ENCODE measurements at places on chromosomes 5 and 9. TPM values are rescaled to one million over a fixed set of nuclear protein-coding genes. Genes with fewer than 3 reads are reported as not detected.
A peak's percentile ranks its signal among the peaks of the same experiment; 100 is the strongest.

- no peak for DNase-seq
These were observed 2.3 kb upstream of the ADAMTS2 start for GRCh38 chr5:179347581-179347980.

IGIP gene
- 4.1 TPM for polyA plus RNA-seq

SLIT3 gene
- polyA plus RNA-seq: 6.8 TPM

DNA sequence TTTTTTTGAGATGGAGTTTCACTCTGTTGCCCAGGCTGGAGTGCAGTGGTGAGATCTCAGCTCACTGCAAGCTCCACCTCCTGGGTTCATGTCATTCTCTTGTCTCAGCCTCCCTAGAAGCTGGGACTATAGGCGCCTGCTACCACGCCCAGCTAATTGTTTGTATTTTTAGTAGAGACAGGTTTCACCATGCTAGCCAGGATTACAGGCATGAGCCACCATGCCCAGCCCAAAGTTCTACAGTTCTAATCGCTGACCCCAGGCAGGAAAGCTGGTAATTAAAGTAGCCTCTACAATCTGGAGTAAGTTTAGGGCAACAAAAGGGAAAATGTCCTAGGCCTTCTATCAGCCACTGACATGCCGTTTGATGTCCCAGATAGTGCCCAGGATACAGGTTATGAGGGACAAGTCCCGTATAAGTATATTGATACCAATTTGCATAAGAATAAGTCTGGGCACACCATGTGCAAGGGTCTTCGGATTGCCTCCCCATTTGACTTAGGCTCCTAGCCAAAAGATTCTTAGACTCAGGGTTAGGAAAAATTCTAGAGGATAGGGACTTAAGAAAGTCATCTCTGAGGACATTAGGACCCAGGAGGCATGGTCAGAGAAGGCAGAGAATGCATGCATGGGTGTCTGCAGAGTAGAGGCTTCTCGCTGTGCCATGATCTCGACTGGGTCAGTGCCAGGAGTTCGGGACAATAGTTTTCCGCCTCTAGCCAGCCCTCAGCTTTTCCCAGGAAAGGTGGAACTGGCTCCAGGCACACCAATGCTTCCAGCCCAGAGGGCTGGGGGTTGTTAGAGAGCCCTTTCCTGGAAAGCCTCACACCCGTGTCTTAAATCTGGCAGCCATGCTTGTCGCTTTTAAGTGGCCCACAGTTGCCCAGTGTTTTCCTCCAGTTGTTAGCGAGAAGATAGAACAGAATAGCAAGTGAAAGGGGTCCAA is 1111.1 kb downstream of the TAF11L14 start:
- no peak for DNase-seq

DNA sequence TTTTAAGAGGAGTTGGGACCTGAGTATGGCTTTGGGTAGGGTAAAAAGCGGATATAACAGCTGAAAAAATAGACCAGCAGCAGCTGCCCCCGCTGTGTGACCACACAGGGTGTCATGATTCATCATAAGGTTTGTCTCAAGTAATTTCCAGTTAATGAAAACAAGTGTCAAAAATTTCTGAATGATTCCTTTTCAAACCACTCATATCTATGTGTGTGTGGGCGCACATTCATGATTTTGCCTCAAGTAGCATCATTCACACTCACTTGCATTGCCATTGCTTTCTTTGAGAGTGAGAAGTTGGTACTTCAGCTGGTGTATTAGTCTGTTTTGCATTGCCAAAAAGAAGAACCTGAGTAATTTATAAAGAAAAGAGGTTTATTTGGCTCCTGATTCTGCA is 12.1 kb upstream of the TNFAIP8 start:
- no peak for DNase-seq

WHRN gene
- 1.8 TPM for polyA plus RNA-seq

KIF27 gene
- 7.2 TPM for polyA plus RNA-seq

DNA sequence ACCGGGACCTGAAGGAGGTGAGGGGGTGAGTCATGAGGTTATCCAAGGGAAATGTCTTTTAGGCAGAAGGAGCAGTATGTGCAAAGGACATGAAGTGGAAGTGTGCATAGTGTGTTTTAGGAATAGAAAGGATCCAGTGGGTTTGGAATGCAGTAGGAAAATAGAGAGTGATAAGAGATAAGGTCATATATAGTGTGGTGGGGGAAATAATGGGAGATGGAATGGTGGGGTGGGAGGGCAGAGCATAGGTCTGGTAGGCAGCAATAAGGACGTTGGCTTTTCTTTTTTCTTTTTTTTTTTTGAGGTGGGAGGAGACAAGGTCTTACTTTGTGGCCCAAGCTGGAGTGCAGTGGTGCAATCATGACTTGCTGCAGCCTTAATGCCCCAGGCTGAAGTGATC is 17.8 kb downstream of the SNX24 start:
- DNase-seq: no peak

FBN2 gene
- polyA plus RNA-seq: 46.9 TPM

GRCh38 chr5:107565791-107566767 is 104.7 kb downstream of the EFNA5 start:
- no peak for DNase-seq

- DNase-seq: no peak
These were observed 33.8 kb downstream of the ERP44 start for GRCh38 chr9:100064872-100065581.

DNA sequence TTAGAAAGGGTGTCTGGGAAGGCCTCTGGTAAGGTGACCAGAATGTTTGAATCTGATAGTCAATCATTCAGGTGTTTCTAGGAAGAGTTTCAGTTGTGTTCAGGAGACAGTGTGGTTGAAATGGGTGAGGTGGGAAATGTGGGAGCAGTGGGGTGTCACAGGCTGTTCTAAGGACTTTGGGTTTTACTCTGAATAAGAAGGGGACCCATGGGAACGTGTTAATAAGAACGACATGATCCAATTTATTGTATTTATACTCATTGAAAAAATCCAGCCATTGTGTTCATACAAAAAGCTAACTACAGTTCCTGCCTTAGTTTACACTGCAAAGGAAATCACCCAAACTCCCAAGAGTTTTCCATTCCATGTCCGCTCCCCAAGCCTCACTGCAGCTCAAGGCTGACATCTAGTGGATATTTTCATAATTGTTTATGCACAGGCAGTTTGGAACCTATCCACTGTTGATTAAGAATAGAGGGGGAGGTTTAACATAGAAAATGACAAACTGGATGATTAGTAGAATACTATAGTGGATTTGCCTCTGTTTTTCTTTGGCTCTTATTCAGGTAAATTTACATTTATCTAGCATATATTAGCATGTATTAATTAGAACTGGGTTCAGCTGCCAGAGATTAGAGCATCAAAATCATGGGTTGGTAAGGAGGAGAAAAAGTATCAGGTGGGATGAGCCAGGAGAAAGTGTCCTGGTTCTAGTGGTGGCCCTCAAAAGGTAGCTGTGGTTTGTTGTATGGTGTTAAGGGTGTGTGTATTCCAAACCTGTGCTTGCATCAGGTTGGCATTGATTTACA is 17.7 kb downstream of the CAVIN4 start:
- peak; percentile 73 for DNase-seq

DNA sequence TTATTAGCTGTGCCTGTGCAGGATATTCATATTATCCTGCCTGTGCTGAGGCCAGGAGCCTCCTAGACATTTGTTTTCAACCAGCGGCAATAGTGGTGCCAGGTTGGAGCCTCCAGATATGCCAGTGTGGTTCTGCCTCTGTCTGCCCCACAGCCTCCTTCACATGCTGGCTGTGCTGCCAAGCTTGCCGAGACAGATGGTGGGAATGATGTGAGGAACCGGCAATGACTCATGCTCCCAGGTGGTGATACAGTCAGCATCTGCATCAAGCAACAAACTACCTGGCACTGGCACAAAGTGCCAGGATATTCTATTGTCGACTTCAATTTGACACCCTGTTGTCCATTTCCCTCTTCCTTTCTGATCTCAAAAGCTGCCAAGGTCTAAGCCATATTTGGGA is 285.7 kb downstream of the CHSY3 start:
- DNase-seq: no peak

DNA sequence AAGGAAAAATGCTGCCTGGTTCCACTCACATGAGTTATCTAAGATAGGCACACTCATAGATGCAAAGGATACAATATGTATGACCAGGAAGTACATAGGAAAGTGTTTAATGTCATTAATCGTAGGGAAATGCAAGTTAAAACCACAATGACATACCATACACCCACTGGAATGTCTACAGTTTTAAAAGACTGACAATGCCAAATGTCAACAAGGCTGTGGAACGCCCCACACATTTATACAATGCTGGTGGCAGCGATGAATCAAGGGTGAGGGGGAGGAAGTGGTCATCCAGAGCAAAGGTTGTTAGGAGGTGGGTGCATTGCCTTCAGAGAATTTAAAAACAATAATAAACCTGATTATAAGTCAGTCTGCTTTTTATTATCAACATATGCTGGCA is 437.8 kb downstream of the ARHGEF28 start:
- no peak for DNase-seq

DNA sequence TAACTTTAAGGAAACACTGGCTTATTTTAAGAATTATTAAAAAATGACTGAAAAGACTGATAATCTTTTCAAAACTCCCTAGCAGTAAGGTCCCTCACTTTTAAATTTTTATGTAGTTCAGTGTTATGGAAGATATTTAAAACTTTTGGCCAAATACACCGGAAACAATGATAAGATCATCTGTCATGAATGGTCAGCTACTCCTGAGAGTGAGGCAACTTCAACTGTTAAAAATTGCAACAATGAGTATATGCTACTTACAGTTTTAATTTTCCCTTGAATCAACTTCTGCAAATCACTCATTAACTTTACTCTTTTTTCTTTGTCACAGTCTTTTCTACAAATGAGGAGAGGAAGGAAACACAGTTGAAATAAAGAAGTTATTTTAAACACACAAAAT is 10.8 kb downstream of the PUM3 start:
- DNase-seq: no peak

MARCHF6 gene
- 142 TPM for polyA plus RNA-seq

DNA sequence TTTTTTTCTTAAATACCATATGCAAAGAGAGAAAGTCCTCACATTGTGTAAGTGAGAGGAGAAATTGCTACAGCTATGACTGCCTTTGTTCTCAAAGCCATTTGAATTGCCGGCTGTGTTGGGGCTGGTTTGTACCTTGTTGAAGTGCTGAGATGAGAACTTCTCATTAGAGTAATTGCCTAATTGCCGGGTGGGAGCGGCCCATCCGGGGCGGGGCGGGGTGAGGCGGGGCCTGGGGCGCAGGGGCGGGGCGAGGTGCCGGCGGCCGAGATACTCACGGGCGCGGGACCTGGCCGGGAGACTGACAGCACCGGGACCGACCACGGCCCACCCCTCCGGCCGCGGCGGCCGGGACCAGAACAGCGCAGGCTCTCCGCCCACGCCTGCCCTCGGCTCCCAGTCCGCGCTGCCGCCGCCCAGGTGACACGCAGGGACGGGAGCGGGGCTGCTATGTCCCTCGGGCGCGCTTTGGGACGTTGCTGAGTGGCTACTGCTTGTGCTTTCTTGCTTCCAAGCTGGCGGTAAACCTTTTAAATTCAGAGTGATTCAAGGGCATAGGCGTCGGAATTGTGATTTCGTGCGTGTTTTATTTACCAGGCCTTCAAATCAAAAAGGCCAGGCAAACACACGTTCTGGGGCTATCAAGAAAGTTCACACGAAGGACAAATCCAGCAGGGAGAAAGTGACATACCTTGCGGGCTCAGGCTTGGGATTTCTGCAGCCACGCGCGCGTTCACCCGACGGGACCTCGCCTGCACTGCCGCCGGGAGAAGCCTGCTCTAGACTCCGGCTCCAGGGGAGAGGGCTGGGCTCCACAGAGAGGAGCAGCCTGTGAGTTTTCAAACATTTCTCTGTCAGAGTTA is 269.1 kb downstream of the FANCC start:
- no peak for DNase-seq

CCL27 gene
- 0.56 TPM for polyA plus RNA-seq

CDC14B gene
- polyA plus RNA-seq: 22.0 TPM

DNA sequence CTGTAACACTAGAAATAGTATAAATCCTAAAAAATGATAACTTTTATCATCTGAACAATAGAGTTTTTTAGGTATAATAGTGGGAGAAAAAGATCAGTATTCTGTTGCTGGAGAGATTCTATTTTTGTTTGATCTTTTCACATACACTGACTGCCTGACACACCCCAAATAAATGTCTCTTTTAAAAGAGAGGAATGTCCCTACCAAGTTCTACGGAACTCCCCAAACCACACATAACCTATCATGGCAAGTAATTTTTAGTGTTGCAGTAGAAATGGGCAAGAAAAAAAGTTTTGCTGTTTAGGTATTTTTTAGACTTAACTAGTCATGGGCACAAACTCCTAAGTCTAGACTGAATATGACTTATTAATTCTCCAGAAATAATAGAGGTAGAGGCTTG is 139.1 kb downstream of the ELAVL2 start:
- no peak for DNase-seq

- peak; percentile 41 for DNase-seq
These were observed 250.3 kb downstream of the DMAC1 start for GRCh38 chr9:7549249-7549648.

DNA sequence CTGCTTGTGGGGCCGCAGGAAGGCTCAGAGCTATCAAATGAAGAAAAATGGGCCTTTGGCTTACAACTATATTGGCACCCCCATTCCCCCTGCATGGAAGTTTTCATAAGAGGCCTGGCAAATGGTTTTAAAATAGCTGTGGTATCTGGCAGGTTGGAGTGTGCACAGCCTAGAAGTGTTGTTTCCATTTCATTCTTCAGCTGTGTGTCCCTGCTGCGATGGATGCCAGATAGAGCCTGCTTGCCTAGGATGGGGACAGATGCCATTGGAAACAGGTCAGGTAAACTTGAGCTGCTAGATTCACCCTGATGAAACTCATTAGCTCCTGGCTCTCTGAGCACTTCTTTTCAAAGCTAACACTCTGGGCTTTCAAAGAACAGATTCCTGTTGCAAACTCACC is 183.3 kb downstream of the IRX1 start:
- no peak for DNase-seq

GRCh38 chr9:22228542-22228941 is 218.1 kb upstream of the DMRTA1 start:
- no peak for DNase-seq

DNA sequence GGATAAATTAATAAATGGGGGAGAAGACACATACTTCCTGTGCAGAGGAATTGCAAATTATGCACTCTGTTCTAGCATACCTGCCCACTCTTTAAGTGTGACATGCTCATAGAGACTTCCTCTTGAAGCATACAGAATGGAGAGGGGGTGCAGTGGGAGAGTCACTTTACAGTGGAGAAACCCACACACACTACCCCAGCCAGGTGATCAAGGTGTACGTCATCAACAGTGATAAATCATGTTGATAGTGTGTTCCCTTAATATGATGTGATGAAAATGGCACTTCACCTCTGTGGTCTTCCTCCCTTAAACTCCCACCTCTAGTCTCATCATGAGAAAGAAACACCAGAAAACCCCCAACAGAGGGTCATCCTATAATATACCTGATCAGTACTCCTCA is 110.0 kb downstream of the SH3GL2 start:
- no peak for DNase-seq

DNA sequence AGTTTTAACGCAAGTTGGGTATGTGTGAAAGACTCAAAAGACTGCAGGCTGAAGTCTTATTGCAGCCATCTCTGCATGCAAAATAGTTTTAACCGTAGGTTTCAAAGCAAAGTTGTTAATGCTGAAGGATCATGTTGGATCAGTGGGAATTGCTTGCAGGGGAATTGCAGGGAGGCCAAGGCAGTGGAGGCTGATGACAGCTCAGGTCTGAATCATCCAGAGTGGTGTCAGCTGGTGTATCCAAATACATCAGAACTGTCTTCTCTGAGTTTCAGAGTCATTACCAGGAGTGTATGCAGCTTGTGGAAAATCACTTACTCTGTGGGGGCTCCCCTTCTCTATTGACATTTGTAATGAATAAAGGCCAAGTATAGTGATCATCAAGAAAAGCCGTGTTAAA is 435.7 kb downstream of the SH3GL2 start:
- no peak for DNase-seq

- no peak for DNase-seq
These were observed 51.9 kb downstream of the KLF4 start for GRCh38 chr9:107437716-107438115.
